IPS DF 19.7 (cell line): ENCODE measurements at places on chromosomes 11 and 22.

GRCh38 chr22:44723801-44724200 lies 21.8 kb downstream of the PRR5 start:
- no peak for DNase-seq

GRCh38 chr22:19709063-19709769 lies 5.1 kb upstream of the SEPTIN5 start:
- DNase-seq: no peak

- no peak for DNase-seq
These were observed at the start of gene HDHD5 for GRCh38 chr22:17158568-17159503. Gene HDHD5 (minus strand): TSS chr22:17159277. CDS start chr22:17159251, 26 bp downstream.

- no peak for DNase-seq
These were observed at the start of gene ZNF70 for GRCh38 chr22:23750714-23751440. Gene ZNF70 (minus strand): TSS chr22:23751112. CDS start chr22:23745140, 5,972 bp downstream.
